AG08395 (cell line): ENCODE measurements at places on chromosomes 2 and 18.

DNA sequence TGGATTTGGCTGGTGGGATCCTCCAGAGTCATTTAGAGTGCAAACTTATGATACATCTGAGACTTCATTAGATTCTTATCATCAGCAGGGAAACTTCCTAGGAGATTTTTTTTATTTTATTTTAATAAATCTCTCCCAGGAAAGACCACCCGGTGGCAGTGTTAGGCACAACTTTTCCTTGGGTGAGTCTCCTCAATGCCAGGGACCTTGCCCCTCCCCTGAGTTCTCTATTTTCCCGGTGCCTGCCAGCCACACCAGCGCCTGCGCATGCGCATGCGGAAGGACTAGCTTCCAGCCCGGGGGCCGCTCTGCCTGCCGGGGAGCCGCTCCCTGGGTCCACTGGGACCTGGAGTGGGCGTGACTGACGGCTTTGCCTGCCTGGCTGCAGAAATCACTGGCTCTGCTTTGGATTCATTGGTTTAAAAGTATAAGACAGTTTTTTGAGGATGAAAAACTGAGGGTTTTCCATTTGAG lies 86.6 kb downstream of the TMEM182 start:
- peak; percentile 17 for DNase-seq

DNA sequence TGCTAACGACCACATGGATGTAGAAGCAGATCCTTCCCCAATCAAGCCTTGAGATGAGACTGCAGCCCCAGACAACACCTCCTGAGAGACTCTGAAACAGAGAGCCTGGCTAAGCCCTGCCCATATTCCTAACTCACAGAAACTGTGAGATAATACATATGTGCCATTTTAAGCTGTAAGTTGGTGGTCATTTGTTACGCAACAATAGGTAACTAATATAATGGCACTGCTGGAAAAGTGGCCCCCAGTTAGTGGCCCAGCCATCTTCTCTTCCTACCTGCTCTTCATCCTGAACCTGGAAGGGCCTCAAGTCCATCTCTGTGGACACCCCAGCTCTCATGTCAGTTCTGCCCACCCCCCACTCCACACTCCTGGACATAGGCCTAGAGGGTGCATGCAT lies 144.0 kb downstream of the TMEM17 start:
- no peak for DNase-seq

GRCh38 chr2:127392133-127392827 lies 4.5 kb upstream of the MAP3K2 start:
- DNase-seq = no peak

DNA sequence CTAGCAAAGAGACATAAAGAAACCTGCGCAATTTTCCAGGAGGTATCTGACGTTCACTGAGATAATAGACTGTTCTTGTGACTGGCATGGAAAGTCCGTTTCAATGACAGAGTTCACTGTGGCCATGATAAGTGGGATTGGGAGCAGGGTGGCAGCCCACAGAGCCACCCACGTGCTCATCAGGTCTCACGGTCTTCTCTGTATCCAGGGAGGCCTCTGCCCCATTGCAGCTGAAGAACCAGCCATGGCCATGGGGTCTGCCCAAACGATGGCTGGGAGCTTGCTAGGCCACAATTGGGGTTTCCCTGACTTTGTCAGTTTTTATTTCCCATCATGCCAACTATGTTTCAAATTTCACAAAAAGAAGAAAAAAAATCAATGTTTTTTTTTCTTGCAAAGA lies 57.2 kb downstream of the PDCL3 start:
- no peak for DNase-seq

DNA sequence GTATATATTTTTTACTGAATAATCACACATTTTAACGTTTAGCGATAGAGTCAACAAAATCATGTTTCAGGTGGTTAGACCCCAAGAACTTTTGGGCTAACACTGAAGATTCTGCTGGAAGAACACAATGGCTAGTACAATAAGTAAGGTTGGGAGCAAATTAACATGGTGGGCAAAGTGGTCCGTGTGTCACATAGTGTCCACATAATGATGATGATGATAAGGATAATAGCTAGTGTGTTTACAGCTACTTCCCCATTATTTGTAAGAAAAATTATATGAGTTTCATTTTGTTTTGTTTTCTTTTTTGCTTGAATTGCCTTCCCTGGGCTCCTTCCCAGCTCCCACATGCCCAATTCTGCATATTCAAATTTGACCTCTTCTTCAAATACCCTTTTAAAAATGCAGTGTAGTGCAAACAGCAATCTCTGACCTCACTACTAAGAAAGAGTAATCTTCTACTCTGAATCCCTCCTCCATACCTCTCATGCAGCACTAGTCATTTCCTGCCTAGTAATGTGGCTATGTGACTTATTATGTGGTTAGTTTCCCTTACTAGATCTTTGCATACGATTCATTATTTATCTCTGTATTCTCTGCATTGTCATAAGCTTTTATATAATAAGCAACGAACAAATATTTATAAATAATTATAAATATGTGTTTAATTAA lies 16.9 kb upstream of the VPS54 start:
- DNase-seq = peak; percentile 69

- peak; percentile 89 for DNase-seq
Observed at GRCh38 chr2:30300456-30301221, 69.3 kb downstream of the LBH start.

DNA sequence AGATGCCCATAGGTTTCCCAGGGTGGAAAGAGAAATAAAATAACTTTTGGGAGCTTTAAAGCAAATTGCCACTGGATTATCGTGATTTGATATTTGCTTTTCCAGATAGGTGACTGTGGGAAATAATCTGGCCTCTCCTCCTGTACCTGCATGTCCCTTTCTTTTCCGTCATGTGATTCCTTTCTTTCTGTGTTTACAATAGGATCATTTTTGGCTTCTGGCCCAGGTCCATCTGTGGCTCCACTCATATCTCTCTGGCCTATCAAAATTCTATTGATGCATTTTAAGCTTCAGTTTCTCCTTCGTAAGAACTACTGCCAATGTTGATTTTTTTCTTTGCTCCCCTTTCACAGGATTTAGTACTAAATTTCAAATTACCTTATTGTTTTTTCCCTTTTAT lies 153.6 kb downstream of the CCDC85A start:
- no peak for DNase-seq

DNA sequence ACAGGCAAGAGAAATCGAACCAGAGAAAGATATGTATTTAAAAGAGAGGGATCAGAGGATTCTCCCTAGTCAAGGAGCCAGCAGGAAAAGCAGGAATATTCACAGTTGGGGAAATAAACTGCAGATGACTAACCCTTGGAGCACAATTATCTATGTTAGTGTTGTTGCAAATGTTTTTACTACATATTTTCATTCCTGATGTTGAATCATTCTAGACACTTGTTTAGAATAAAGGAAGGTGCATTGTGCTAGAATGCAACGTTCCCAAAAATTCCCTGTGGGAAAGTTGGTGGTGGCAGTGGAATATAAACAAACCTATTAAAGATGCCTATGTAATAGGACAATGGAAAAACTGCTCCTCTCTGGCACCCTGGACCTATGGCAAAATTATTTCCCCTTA lies 63.3 kb downstream of the DTNA start:
- peak; percentile 34 for DNase-seq

- DNase-seq = peak; percentile 82
Observed at GRCh38 chr2:96407041-96407918, 71.7 kb downstream of the NCAPH start.

- no peak for DNase-seq
Observed at GRCh38 chr18:32683044-32683443, 89.8 kb downstream of the KLHL14 start.

DNA sequence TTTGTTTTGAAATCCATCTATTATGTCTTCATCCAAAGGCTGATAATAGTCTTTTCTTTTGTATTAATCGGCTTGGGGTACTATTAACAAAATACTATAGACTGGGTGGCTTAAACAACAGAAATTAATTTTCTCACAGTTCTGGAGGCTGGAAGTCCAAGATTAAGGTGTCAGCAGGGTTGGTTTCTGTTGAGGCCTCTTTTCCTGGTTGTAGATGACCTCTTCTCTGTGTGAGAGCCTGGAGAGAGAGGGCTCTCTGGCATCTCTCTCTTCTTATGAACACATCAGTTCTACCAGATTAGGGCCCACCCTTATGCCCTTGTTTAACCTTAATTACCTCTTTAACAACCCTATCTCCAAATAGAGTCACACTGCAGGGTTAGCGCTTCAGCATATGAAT lies 14.2 kb upstream of the KCTD1 start:
- no peak for DNase-seq

DNA sequence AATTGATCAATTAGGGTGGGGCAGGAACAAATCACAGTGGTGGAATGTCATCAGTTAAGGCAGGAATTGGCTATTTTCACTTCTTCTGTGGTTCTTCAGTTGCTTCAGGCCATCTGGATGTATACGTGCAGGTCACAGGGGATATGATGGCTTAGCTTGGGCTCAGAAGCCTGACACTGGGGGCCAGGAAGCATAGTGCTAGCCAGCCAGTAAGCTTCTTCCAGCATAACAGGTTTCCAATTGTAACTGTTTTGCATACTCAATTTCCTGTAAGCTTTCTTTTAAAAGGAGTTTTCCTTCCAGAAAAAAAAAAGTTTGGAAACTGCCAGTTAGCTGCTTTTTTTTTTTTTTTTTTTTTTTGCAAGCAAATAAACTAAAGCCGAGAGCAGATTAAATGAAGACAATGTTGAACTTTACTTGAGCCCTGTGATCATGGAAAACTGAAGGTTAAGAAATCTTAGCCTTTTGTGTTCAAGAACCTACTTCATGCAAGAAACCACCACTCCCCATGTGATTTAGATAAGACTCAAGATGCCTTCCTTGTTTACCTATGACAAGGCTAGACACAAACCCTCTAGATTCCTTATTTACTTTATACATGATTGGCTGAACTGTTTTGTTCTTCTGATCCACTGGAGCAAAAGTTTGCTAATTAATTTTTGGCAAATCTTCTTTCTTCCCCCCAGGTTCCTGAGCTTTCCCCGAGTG lies 126.9 kb upstream of the LINC00305 start:
- DNase-seq = no peak

DNA sequence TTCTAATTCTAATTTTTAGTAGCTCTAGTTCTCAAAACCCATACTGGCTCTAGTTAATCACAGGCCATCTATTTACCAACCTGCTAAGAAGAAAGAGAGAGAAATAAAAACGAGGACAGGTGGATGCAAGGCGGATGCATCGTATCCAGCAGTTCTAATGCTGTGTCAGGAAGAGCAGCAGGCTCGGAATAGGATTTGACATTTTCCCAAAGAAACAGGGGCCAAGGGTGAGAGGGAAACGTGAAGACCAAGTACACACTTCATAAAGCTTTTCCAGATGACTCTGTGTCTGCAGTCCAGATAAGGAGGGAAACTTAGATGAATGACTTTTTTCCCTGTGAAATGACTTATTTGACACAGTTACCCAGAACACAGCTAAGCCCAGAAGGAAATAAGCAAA lies 117.5 kb downstream of the ESCO1 start:
- DNase-seq = no peak

DNA sequence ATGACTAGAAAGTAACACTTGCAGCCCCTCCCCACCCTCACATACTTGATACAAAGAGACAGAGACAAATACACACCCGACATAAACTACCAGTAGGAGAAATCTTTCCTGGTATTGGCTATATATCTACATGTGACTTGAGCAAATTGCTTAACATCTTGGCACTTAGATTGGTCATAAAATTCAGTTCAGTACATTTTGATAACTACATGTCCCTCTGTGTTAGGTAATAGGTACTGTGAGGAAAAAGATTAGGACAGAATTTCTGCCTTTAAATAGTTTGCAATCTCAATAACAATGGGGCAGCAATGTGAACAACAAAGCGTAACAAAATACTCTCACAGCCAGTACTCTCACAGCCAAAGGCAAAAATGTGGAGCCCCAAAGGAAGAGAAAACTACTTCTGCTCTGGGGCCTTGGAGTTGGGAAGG lies 670.0 kb upstream of the ACVR2A start:
- no peak for DNase-seq

- no peak for DNase-seq
Observed at GRCh38 chr2:65969161-65969560, 465.8 kb upstream of the MEIS1 start.

DNA sequence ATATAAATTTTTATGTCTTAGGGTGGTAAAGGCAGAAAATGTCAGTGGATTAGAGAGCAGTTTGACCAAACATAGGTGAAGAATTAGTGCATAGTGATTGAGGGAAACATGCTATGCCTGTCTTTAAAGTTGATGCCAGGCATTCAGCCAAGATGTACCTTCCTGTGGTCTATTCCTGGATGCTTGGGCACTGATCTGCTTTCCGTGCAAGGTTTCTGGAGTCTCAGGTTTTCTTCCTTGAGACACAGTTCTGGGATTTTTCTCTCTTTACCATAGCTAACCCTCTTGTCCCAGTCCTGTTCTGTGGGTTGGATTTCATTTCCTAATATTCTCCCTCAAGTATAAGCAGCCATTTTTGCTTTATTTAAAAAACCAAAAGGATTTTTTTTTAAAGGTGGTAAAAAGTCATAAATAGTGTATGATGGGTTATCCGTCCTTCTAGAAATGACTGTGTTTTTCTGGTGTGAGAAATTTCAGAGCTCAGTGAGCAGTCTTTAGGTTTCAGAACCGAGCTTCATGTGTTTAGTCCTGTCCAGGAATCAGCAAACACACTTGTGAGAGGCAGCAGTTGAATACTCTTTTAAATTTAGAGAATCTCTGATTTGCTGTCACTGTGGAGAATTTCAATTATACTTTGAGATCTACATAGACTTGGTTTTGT lies 43.0 kb upstream of the CYBRD1 start:
- DNase-seq = no peak

DNA sequence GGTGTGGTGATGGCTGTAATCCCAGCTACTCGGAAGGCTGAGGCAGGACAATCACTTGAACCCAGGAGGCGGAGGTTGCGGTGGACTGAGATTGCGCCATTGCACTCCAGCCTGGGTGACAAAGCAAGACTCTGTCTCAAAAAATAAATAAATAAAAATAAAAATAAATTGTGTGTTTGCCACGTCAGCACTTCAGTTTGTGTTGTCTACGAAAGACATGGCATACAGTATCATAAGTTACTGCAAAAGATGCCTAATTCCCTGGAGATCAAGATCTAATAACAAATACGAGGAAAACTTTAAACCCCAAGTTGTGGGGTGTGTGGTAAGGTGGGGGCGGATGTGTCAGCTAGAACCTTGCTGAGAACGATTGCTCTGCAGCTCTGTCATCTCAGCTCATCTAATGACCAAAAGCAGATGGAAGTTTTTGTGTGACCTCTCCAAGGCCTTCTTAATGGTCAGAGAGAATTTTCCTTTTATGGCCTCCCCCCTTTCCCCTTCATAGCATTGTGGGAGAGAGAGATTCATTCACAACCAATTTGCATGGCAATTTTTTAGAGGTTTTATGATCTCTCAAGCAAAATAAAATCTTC lies 11.3 kb downstream of the NPAS2 start:
- DNase-seq = no peak

GRCh38 chr18:28767727-28768211 lies 590.8 kb upstream of the CDH2 start:
- peak; percentile 39 for DNase-seq

DNA sequence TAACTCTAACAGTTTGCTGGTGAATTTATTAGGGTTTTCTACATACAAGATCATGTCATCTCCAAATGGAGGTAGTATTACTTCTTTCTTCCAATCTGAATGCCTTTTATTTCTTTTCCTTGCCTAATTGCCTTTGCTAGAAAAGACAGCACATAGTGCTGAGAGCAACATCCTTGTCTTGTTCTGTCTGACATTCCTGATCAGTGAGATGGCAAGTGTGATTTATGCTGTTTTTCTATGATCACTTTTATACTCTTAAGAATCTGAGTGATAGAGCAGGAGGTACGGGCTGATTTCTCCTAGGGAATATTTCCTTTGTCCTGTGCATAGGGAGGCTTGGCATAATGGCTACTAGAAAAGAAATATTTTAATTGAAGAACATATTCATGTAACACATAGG lies 17.3 kb downstream of the LYPD6B start:
- no peak for DNase-seq
